ENCODE measurements at places on chromosomes 3 and 15.

DNA sequence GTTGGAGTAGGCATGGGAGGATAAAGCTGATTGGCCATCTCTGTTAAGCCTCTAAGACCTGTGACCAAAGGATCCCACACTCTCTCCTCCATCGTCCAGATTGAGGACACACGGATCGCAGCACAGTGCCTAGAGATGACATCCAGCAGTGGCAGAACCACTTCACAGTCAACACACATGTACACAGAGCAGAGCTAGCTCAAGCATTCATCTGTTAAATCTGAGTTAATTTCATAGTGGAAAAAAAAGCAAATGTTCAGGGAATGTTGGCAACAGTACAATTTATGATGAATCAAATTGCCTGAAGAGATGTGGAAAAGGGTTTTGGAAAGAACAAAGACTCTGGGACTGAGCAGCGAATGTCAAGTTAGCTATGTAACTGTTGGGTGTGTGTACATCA, 108.1 kb upstream of the PLAAT1 start:
- no peak for DNase-seq

- no peak for DNase-seq
Observed at GRCh38 chr3:148839805-148840204, 12.2 kb downstream of the CPB1 start.

DNA sequence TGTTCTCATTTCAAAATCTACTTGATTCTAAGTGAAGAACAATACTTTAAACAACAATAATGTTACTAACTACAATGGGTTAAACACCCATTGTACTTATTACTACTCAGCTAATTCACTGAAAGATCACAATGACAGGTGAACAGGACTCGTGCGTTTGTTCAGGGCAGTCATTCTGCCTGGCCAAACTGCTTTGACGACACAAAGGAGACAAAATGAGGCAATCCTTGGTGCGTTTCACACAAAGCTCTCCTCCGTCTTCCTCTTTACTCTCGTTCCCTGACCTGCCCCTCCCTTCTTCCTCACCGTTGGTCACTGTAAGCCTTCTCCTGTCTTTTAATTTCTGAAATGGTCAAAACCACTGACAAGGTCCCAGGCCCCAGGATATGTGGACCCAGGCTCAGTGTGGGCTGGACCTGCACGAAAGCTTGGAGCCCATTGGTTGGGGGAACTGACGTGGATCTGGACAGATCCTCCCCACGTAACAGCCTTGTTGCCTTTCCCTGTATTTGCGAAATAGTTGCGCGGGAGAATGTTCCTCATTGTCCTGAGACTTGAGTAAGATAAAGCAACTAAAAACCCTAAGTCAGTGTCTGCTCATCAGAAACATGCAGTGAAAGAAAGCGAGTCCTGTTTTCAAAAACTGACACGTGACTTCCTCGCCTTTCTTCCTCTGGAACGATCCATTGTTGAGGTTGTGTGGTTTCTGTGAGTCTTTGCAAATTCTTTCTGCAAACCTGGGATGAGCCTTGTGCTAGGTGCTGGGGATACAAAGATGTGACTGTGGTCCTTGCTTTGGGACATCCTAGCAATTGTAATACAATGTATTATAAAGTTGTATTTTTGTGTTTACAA, 147.1 kb upstream of the RGMA start:
- DNase-seq: peak; percentile 1

DNA sequence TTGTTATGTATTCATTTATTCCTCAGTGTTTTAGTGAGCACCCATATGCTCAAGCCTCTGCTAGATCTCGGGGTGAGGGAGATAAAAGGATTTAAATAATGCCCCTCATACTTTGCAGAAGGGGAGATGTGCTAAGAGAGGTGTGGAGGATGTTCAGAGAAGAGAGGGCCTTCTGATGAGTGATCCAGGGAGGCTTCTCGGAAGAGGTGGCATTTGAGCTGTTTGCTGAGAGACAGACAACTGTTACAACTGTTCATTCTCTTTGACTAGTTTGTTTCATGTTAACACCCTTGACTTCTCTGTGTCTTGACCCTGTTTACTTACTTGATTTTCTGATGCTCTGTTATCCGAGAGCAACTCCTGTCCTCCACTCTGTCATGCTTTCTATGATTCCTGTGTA, 34.5 kb downstream of the MFSD1 start:
- no peak for DNase-seq

GRCh38 chr3:40878464-40878905, 320.8 kb upstream of the CTNNB1 start:
- DNase-seq: no peak

- DNase-seq: no peak
Observed at GRCh38 chr15:60411774-60412425, 14.1 kb upstream of the ANXA2 start.

- DNase-seq: no peak
Observed at GRCh38 chr3:24135280-24135679, 190.2 kb downstream of the NR1D2 start.

DNA sequence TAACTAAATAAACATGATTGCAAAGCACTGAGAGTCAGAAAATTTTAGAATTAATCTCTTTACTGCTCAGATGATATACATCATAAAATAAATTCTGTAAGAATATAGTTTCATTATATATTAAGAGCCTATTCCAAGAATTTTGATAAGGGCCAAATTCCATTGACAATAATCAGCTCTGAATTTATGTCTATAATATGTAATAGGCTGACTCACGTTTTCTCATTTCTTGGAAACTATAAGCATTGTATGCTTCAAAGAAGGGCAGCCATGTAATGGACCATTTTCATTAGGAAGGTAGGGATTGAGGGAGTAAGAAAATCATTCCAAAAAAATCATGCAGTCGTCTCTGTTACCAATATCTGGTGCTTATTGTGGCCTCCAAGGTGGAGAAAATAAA, 315.9 kb downstream of the ZIC4 start:
- no peak for DNase-seq

GRCh38 chr3:111702996-111703985, 108.1 kb upstream of the ZBED2 start:
- no peak for DNase-seq
